ENCODE measurements at places on chromosomes 7 and 10. TPM values are rescaled to one million over a fixed set of nuclear protein-coding genes. Genes with fewer than 3 reads are reported as not detected.

HOXA5 gene
- total RNA-seq, result not detected

ENTPD1 gene
- 1.1 TPM for total RNA-seq

INHBA gene
- total RNA-seq, result 5.7 TPM

CRTAC1 gene
- total RNA-seq, result 3.1 TPM

LIPN gene
- total RNA-seq, result not detected

VWC2 gene
- 1.6 TPM for total RNA-seq

CYP3A5 gene
- total RNA-seq, result 0.24 TPM

PNLIPRP2 gene
- not detected for total RNA-seq

MDFIC gene
- total RNA-seq, result 11.6 TPM

AKR1C8 gene
- total RNA-seq, result not detected

ANXA8L1 gene
- total RNA-seq, result 0.63 TPM

GPR15LG gene
- total RNA-seq, result not detected

SYT15B gene
- 0.04 TPM for total RNA-seq

GIMAP6 gene
- total RNA-seq, result 0.09 TPM

SPDYE2B gene
- total RNA-seq, result not detected

LEP gene
- total RNA-seq, result not detected

CRPPA gene
- 4.6 TPM for total RNA-seq

CTAGE4 gene
- not detected for total RNA-seq

GIMAP7 gene
- not detected for total RNA-seq

AKR1C3 gene
- 3.0 TPM for total RNA-seq

A1CF gene
- total RNA-seq, result not detected

ANK3 gene
- 50.0 TPM for total RNA-seq

ARPC1A gene
- total RNA-seq, result 216 TPM

WDR86 gene
- total RNA-seq, result 71.8 TPM

GLI3 gene
- 10.0 TPM for total RNA-seq

DLX6 gene
- total RNA-seq, result not detected

H2BK1 gene
- total RNA-seq, result not detected

TYW1B gene
- total RNA-seq, result 2.4 TPM

ELN gene
- total RNA-seq, result 0.77 TPM

ELFN1 gene
- total RNA-seq, result 51.6 TPM

KCND2 gene
- 0.49 TPM for total RNA-seq

SLC13A1 gene
- not detected for total RNA-seq

TET1 gene
- 21.0 TPM for total RNA-seq

NUB1 gene
- total RNA-seq, result 31.4 TPM

PKD1L1 gene
- 0.54 TPM for total RNA-seq

PSD gene
- total RNA-seq, result 24.7 TPM

INSYN2A gene
- total RNA-seq, result not detected

KLLN gene
- total RNA-seq, result 1.8 TPM

PLOD3 gene
- 45.1 TPM for total RNA-seq

MUC12 gene
- 2.4 TPM for total RNA-seq

ZNF783 gene
- total RNA-seq, result 26.4 TPM

TMEM72 gene
- total RNA-seq, result 1.3 TPM

ADARB2 gene
- total RNA-seq, result 2.4 TPM

HECW1 gene
- total RNA-seq, result 0.39 TPM

STN1 gene
- total RNA-seq, result 44.7 TPM

ZNF22 gene
- total RNA-seq, result 22.1 TPM

CDH23 gene
- 0.51 TPM for total RNA-seq

STOX1 gene
- total RNA-seq, result 6.0 TPM

MYOZ1 gene
- 16.2 TPM for total RNA-seq

WIPF3 gene
- 1.3 TPM for total RNA-seq

MMRN2 gene
- 7.9 TPM for total RNA-seq

SORCS1 gene
- 73.0 TPM for total RNA-seq

ABCB4 gene
- total RNA-seq, result 1.0 TPM

Measured in cardiac muscle cell (in vitro differentiated cells and primary cell).